ENCODE measurements at places on chromosomes 5 and 9. TPM values are rescaled to one million over a fixed set of nuclear protein-coding genes. Genes with fewer than 3 reads are reported as not detected.

Gene FRRS1L
- polyA plus RNA-seq = 0.08 TPM

DNA sequence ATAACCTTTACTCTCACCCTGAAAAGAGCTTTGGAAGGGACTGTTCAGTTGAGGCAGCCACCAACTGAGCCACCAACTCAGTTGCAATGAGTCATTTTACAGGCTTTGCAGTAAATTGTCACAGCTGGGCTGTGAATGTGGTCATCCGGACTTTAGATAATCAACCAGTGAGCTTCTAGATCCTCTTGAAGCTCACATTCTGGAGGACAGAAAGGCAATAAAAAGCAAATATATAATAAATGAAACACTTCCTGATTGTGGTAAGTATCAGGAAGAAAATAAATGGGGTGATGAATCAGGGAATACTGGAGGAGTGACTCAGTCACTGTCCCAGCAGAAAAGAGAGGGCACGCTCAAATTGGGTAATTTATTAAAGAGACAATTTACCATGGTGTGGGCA lies 13.2 kb upstream of the C5orf58 start:
- DNase-seq = no peak

GRCh38 chr5:135194573-135195269 lies 160.7 kb upstream of the PITX1 start:
- DNase-seq = no peak

Gene C9orf152
- polyA plus RNA-seq = not detected

Gene PTGDS
- polyA plus RNA-seq = 5,295 TPM

Gene SPATA6L
- polyA plus RNA-seq = 0.14 TPM

- no peak for DNase-seq
These were observed 182.7 kb upstream of the ACTBL2 start for GRCh38 chr5:57665146-57665936.

Gene GBGT1
- 7.0 TPM for polyA plus RNA-seq

DNA sequence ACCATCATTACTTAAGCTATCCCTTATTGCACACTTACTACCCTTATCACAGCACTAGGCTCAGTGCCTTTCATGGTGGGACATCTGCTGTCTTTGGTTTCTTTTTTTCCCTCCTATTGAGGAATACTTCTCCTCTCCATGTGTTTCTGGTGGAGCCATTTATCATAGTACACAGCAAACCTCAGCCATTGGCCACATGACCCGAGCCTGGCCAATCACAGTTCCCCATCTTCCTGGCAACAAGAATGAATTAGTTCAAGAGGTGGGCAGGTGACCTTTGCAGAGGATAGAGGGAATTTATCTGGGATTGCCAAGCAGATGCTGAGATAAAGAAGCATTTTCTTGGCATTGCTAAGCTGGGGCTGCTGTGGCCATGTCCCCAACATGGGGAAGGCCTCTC lies 101.1 kb upstream of the ZNF618 start:
- no peak for DNase-seq

Gene GRXCR2
- 0.80 TPM for polyA plus RNA-seq

- no peak for DNase-seq
These were observed 4.8 kb downstream of the ZBED3 start for GRCh38 chr5:77082280-77082679.

GRCh38 chr5:106849266-106849665 lies 821.5 kb downstream of the EFNA5 start:
- DNase-seq = no peak

All from heart left ventricle (tissue), 16 donors.